NCI-H1417 (cell line): ENCODE measurements at places on chromosomes 11 and 22.

DNA sequence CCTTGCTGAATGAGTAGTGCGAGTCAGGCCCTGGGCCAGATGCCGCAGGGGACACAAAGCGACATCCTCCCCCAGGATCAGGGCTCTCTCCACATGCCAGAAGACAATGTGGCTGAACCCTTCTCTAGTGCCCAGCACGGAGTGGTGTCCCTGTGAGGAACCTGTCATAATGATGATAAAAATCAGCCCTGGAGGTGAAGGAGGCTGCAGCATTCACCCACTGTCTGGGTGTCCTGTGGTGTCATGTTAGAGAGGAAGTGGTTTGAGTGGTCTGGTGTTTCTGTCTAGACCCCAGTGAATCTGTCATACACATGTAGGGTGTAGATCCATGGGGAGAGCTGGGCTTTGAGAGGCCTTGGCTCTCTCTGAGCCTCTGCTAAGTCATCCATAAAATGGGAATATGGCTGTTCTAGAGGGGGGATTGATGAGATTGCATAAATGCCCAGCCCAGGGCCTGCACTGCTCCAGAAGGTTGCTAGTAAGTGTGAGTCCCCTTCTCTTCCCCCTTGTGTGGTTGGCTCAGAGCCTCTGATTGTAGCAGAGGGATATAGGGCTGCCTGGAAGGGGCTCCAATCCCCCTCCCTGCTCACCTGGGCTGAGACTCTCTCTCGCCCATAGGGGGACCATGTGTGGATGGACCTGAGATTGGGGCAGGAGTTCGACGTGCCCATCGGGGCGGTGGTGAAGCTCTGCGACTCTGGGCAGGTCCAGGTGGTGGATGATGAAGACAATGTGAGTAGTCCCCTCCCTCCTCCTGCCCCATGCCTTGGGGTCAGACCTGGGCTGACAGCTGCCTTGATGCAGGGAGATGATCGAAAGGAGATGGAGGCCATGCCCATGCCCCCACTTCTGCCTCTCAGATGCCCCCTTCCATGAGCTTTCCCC lies 14.3 kb downstream of the MYO7A start:
- DNase-seq = no peak

DNA sequence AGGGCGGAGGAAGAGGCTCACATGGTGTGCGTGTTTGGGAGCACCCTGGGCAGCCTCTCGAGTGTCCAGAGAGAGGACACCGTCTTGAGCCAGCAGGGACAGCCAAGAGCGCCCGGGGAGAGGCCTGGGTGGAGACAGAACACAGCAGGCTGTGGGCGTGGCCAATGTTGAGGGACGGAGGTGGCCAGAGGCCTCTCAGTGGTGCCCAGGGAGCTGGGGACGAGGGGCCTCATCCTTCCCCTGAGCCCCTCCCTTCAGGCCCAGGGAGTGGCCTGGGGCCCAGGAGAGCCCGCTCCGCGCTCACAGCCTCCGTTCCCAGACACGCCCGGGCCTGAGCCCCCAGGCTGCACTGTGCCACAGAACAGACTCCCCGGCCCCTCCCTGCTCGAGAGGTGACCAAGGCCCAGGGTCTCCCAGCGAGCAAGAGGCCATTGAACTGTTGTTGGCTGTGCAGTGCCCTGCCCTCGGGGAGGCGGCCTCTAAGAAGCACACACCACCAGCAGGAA lies 48.4 kb downstream of the CDKN1C start:
- DNase-seq = peak; percentile 10

DNA sequence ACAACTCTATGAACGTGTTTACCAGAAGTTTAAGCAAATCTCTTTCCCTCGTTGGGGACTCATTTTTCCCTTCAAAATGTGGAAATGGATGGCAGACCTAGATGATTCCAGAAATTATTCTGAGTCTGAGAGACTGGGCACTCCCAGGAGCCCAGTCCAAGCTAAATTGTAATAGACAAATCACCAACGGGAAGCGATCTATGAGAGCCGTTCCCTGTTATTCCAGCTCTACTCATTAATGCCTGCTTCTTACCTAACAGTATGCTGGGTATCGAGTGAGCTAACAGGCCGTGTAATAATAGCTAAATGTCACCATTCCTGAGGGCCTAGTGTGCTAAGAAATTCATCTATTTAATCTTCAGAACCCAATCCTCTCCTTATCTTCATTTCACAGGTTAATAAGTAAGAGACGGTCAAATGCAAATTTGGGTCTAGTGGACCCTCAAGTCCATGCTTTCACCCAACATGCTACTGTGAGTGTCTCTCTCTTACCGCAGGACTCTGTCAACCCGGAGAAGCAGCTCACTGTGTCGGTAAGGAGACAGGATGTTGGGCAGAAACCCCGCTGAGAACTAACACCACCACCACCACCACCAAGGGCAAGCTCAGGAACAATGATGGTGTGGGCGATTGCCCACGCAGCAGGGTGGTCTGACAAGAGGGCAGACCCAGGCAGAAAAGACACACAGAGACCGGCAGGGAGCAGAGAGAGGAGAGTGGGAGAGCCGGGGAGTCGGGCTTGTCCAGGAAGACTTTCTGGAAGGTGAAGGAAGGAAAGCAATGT lies 57.1 kb upstream of the TIMP3 start:
- no peak for DNase-seq

GRCh38 chr11:13869398-13869886 lies 93.1 kb upstream of the SPON1 start:
- no peak for DNase-seq

- no peak for DNase-seq
Measured at GRCh38 chr11:119693253-119693815, 35.7 kb downstream of the NECTIN1 start.

GRCh38 chr11:12131943-12132789 lies 21.8 kb downstream of the MICAL2 start:
- no peak for DNase-seq

- DNase-seq = no peak
Measured at GRCh38 chr22:30420347-30421125, 5.0 kb upstream of the MTFP1 start.

DNA sequence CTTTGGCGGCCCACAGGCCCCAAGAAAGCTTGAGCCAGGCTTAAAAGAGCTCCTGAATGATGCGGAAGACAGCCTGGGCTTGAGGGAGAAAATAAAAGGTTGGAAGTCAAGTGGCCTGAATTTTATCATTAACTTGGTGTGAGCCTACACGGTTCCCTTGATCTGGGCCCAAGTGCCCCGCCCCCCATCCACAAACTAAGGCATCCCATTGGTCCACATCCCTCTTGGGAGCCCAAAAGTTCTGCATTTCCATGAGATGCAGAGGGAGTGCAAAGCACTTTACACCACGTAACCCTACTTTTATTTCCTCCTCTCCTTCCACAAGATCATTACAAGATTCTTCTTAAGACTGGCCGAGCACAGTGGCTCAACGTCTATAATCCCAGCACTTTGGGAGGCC lies 22.2 kb downstream of the LARGE1 start:
- DNase-seq = no peak
